Stimulated activated CD4-positive, alpha-beta T cell treated with anti-CD3 and anti-CD28 coated beads, TNF-alpha, amount 100 ng/mL, for 48 hours (primary cell): ENCODE measurements at places on chromosomes 11 and 22.

GRCh38 chr11:75496305-75496752, 29.4 kb downstream of the GDPD5 start:
- DNase-seq: no peak

DNA sequence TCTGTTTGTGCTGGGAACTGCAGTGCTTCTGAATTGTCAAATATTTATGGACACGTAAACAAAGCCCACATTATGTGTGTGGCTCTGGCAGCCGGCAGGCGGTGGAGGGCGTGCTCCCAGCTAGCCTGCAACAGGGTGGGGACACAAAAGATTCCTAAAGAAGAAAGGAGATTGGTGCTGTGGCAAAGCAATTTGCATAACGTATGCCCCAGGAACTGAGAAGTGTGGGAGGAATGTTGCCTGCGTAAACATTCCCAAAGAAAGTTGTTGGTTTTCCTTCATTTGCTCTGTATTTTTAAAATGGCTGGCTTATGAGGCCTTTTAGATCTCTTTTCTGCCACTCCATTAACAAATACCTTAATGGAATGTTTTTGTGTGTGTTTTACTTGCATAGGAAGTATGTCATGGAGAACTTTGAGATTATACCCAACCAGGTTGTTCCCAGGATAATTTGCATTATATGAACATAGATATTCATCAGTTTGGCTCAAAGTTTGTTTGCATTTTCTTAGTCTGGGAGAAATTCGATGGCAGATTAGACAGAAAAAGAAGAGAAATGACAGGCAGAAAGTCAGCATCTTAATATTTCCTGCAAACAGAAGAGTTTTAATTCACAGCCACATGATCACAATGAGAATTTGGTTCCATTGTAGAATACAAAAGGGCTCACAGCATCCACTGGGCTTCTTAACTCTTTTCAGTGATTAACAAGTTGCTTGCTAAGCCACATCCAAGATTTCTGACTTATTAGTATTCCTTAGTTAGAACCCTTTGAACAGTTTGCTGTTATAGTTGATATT, 41.8 kb upstream of the DLAT start:
- no peak for DNase-seq

DNA sequence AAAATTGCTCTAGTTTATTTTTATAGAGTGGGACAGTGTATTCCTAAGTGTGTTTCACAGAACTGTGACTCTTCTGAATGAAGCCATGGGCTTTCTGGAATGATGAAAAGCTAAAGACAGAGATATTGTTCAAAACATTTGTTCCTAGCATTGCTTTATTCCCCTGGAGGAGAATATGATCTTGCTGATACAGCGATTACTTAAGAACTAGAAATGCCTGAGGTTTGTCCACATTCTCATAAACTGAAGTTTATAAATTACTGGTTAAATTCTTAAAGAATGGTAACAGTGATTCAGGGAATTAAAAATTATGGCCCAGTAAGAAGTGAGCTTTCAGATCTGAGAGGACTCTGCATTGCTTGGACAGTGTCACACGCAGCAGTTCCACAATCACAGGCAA, 690.3 kb downstream of the FAM181B start:
- DNase-seq: no peak

DNA sequence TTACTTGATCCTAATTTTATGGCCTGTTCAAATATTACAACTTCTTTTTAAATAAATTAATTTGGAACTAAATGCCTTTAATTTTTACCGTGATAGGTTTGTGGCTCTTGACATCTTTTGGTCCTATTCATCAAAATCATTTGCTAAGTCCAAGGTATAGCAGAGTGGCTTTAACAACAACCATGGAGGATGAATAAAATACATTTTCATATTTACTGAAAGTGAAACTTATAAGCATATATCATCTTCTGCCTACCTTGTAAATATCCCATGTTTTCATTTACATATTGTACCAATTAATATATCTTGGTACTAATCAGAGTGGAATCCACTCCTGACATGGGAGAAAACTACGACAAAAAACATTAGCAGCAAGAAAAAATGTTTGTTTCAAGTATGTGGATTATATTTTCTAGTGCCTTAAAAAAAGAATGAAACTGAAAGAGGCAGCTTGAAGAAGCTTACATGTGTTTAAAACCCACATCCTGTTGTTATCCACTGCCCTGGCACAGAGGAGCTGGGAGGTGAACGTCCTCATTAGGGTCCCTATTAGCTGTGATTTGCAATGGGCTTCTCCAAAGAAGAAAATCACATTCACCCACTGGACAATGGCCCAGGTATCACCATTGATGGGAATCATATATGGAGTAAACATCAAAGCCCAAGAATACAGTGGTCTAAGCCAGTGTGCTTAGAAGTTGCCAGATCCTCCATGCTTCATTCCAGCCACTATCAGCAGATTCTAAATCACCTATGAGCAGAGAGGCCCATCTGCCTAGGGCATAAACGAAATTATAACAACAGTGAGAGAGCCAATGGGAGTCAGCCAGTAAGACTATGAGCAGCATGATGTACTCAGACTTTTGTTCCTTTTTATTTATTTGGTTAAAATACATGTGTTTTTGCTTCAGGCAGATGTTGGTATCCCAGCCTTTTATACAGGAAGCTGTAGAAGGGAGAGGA, 84.7 kb downstream of the MAML2 start:
- no peak for DNase-seq

DNA sequence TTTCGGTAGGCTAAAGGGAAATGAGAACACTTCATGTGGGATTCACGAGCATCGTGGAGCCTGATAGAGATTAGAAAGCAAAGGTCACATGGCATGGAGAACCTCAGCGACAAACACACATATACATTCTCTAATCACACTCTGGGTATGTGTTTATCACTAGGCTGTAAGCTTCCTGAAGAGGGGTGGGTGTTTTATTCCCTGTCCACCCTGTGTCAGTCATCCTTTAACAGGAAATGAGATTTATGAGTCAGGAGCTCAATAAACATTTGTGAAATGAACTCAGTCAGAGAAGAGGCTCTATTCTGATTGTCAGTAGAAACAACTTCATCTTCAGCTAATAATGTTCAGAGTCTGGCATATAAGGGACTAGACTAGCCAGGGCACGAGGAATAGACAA, 71.7 kb upstream of the EIF3M start:
- DNase-seq: no peak

DNA sequence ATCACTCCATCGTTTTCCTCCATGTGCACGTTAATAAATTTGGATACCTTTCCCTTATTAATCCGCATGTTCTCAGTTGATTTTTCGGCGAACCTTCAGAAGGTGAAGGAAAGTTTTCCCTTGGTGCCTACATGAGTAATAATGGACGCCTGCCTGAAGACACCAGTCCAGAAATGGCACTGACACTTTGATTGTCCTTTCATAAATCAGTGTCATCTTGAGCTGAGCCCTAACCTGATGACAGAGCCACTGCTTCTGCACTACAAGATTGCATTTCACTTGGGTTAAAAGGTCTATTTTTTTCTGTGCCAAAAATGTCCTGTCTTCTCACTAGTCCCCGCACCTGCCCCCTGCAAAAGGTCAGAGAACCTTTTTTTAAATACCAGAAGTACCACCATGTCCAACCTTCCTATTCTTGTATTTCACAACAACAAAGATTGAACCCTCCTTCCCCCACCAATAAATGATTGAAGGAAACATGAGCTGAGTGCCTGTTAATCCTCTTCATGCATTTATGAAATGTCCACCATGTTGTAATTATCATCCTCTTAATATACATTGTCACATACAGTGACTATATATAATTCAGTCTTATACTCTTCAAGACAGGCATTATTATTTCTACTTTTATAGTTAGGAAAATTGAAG, 219.9 kb upstream of the UBASH3B start:
- DNase-seq: no peak

DNA sequence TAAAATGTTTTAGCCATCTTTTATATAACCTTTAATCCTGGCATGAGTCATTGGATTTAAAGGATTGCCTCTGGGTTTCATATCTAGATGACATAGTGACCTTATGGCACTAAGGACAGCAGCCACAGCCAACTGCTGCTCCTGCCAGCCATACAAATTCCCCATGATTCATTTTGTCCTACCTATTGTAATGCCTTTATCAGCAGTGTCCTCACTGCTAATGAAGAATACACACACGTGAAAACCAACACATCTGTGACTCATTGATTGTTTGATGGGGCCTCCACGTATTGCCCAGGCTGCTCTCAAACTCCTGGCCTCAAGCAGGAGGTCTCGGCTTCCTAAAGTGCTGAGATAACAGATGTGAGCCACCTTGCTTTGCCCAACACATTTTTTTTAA, 1.8 kb downstream of the LDHAL6A start:
- DNase-seq: no peak

GRCh38 chr11:92642177-92642931, 327.1 kb upstream of the MTNR1B start:
- DNase-seq: no peak

DNA sequence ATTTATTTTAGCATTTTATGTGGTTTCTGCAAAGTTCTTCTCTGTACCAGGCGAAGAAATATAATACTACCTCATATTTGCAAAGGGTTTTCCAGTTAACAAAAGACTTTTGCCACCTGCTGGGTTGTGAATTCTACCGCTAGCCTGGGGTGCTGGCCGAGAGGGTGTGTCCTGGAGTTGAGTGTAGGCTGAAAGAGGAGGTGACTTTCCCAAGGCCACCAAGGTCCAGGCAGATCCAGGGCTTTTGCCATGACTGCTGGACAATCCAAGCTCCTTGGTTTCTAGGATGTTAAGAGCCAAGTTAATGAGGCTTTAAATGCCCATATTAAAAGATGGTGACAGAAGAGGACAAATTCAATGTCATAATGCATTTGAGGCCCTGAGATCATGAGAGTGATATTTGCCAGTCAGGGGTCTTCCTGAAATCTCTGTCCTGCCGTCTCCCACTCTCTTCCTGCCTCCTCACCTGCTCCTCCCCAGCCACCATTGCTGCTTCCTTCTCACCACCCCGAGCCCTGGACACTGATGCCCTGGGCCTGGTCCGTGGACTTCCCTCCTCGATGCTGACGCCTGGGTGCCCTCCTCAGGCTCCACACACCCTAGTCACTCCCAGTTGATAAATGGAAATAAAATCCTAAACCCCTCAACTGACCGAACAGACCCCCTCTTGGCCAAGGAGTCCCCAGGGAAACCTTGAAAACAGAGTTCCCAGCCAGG, 825.6 kb downstream of the TBC1D22A start:
- no peak for DNase-seq
